Stimulated activated CD4-positive, alpha-beta T cell treated with anti-CD3 and anti-CD28 coated beads, Interleukin-4, amount 100 ng/mL, for 48 hours (primary cell): ENCODE measurements at places on chromosomes 6 and 20.

DNA sequence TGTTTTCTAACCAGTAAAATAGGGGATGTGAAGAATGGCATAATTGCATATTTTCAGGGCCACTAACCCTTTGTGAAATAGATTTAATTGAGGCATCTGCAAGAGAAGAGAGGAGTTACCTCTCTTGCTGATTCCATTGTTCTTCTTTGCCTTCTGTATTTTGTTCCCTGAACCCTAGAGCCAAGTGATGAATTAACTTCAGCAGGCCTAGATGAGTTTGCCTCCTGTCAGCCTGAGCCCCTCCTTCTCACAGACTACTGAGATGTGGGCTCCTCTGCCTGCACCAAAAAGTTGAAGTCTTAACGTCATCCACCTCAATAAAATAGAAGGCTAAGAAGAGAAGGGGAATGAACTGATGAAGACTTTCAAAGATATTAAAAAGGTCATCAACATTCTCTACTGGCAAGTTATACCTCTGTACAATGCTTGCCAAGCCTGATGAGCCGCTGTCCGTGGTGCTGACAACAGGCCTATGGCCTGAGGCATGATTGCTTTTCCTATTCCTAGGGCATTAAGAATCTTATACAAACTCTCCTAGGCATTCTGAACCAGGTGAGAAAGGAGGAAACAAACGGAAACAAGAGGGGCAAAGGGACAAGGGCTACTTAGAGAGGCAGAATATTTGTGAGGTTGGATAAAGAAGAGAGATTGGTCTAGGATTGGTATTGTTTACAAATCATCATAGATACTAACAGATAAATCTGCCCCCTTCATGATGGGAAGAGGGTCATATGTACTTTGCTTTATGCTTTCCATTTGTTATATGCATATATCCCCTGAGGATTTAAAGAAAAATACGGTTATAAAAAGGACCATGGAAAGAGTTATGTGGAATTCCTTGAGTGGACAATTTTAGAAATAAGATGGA is 46.8 kb downstream of the CD24 start:
- DNase-seq: peak; percentile 23

GRCh38 chr6:51617751-51618150 is 469.7 kb downstream of the PKHD1 start:
- DNase-seq: no peak

GRCh38 chr20:24855848-24856247 is 93.2 kb upstream of the CST7 start:
- DNase-seq: no peak

GRCh38 chr6:3800850-3801591 is 48.2 kb upstream of the FAM50B start:
- DNase-seq: no peak

GRCh38 chr6:25504661-25505060 is 147.4 kb upstream of the SCGN start:
- no peak for DNase-seq

- DNase-seq: no peak
Observed at GRCh38 chr6:105591053-105591452, 188.2 kb upstream of the PREP start.

DNA sequence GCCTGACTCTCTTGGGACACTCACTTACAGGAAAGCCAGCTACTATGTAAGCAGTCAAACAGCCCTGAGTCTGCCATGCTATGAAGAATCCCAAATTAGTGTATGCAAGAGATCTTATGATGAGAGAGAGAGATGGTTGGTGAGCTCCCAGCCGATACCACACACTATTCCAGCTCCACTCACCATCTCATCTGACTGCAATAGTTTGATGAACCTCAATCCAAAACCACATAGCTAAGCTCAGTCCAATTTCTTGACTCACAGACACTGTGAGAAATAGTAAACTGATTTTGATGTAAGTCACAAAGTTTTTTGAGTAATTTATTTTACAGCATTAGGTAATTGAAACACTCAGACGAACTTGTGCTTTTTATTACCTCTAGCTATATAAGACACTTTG is 441.4 kb downstream of the COL12A1 start:
- DNase-seq: no peak

DNA sequence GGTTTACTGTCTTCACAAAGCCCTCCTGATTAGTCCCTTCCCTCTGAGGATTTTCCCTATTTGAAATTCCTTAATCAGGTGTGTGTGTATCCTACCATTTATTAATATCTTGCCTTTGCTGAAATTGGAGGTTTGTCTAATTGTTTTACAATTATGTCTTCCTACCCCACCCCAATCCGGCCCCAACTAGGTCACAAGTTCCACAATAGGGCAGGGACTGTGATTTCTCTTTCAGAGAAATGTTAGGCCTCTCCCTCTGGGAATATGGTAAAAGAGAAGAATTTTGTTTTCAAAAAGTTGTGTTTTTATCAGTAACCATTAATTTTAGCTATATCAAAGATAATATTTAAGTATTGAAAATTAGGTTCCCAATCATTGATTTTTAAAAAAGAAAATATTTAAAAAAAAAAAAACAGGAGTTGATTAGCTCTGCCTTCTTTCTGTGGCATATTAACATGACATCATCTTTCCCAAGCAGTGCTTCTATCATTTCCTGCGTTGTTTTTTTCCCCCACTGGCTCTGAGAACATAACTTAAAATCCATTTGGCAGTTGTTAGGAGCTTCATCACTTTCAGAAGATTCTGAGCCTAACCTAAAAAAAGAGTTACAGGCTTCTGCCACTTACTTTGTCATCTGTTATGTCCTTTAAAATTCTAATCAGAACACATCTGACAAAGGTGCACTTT is 36.1 kb downstream of the BLOC1S5 start:
- DNase-seq: no peak

DNA sequence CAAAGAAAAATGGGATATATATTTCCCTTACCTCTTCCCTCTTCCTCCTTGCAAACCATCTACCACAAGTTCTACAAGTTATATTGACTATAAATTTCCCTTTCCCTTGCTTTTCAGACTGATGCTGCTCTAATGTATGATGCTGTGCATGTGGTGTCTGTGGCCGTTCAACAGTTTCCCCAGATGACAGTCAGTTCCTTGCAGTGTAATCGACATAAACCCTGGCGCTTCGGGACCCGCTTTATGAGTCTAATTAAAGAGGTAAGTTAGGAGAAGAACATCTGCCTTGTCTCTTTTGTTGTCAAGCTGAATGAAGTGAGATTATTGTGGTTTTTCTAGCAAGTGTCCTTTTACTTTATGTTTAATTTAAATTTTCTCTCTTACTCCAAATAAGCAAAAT is 406.0 kb downstream of the GRIK2 start:
- DNase-seq: no peak

DNA sequence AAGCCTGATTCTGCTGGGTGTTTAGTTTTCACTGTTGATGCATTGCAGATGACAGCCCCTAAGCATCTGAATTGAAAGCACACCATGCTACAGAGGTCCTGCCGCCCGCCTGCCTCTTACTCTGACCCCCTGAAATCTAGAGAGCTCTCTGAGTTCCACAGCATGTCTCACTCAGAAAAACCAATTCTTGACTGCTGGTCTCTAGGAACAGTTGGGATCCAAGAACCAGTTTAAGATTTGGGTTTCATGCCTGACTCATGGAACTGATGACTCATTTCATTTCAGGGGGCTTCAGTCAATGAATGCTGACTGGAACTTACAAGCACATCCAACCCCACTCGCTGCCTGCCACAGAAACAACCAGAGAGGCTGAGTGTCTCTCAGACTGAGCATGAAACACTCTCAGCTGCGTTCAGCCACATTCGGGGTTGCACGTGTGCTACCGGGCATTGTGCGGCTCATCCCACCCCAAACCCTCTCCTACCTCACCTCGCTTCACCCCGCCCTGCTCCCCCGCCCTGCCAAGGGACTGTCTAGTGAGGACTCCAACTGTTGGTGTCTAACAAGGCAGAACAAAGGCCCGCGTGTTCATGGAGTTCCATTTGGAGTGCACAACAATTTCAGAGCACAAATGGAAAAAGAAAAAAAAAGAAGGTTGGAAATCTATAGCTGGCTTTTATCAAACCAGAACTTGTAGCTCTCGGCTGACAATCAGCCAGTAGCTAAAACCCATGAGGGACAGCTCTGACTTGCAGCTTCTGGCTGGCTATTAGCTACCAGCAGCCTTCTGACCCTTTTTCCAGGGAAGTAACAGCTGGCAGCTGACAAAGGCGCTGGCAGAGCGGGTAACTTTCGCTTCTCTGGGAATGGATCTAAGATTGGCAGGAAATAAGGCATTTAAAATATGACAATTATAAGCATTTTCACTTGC is 20.0 kb upstream of the TRAF3IP2 start:
- no peak for DNase-seq

DNA sequence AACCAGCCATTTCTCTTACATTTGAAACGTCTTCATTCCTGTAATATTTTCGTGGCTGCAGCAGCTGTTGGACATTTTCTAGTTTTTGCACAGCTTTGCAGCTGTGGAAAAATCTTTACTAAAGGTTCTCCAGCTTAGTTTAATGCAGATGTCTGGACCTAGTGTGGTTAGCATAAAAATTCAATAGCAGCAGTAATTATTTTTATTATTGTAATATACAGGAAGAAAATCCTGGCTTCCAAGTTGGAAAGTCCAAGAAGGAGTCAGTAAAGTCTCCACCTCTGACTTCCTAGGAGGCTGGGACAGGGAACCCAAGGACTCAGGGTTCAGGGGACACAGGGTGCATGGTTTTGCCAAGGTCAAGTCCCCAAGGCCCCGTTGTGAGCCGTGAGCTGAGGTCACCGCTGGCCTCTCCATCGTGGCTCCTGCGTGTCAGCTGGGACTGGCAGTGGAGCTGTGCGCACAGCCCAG is 230.6 kb downstream of the FNDC1 start:
- no peak for DNase-seq

DNA sequence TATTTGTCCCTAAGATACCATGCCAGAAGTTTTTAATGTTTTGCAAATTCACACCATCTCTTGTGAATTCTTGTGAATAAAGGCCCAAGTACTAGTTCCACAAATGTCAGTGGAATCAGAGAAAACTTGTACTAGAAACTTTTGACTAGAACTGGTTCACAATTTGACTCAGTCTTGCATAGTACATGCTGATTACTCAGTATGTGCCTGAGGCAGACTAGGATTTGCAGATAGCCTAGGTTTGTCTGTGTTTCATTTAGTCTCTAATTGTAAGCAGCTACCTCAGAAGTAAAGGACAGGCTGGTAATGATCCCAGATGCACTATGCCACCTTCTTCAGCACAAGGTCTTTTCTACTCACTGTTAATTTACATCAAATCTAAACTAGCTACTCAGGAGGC is 34.2 kb upstream of the GSTA4 start:
- DNase-seq: no peak

DNA sequence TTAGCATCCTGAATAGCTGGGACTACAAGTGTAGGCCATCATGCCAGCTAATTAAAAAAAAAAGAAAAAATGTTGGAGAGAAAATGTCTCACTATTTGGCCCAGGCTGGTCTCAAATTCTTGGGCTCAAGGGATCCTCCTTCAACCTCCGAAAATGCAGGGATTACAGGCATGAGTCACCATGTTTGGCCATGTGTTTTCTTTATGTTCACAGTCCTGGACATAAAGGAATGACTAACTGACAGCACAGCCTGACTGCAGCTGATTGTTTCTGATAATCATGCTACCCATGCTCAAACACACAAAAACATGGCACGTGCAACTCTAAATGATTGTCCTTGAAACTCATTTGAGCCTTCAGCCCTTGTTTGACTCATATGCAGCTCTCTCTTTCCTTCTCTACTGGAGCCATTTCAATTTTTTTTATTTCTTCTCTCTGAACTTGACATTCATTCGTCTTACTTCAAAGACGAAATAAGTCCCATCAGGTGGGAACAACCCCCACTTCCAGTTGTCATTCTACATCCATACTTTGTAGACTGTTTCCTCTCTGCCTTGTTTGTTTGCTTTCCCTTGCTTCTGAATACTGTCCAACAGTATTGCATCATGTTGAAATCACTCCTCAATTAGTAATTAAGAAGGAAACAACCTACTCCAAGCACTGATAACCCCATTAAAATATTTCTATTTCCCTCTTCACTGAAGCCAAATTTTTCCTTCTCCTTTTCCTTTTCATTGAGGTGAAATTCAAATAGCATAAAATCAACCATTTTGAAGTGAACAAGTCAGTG is 413.0 kb downstream of the BMP2 start:
- DNase-seq: no peak

DNA sequence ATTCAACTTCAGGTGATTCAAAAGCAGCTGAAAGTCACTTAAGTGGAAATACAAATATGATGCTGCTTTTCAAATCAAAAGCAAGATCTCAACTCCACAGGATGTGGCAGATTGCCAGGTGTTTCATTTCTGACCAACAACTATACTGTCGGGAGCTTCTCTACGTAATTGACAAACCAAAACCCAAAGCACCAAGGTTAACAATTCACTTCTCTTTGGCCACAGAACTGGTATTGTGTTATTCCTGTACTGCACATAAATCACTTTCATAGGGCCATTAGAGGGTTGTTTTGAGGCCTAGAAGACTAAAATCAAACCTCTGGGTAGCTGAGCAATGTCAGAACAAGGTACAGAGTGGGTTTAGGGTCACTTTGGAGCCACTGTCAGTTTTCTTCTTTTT is 169.7 kb downstream of the HAO1 start:
- DNase-seq: no peak

- no peak for DNase-seq
Observed at GRCh38 chr6:126145351-126145750, 159.0 kb downstream of the TRMT11 start.

- DNase-seq: no peak
Observed at GRCh38 chr20:17287503-17287902, 60.7 kb downstream of the PCSK2 start.

GRCh38 chr6:38116248-38116647 is 296.7 kb downstream of the ZFAND3 start:
- no peak for DNase-seq

- DNase-seq: no peak
Observed at GRCh38 chr6:79821859-79822258, 125.5 kb downstream of the ELOVL4 start.

GRCh38 chr6:87124074-87124473 is 29.2 kb upstream of the CGA start:
- DNase-seq: no peak

- DNase-seq: no peak
Observed at GRCh38 chr6:140867336-140867735, 1265.4 kb upstream of the GJE1 start.

- no peak for DNase-seq
Observed at GRCh38 chr20:33013701-33014326, 6.3 kb downstream of the BPIFB2 start.
